ENCODE measurements at places on chromosomes 5 and 9.
A peak's percentile ranks its signal among the peaks of the same experiment; 100 is the strongest.

- DNase-seq, result no peak
These were observed 59.5 kb downstream of the VAV2 start for GRCh38 chr9:133932633-133933032.

GRCh38 chr5:115583474-115583873 is 18.8 kb downstream of the TICAM2 start:
- DNase-seq, result no peak

DNA sequence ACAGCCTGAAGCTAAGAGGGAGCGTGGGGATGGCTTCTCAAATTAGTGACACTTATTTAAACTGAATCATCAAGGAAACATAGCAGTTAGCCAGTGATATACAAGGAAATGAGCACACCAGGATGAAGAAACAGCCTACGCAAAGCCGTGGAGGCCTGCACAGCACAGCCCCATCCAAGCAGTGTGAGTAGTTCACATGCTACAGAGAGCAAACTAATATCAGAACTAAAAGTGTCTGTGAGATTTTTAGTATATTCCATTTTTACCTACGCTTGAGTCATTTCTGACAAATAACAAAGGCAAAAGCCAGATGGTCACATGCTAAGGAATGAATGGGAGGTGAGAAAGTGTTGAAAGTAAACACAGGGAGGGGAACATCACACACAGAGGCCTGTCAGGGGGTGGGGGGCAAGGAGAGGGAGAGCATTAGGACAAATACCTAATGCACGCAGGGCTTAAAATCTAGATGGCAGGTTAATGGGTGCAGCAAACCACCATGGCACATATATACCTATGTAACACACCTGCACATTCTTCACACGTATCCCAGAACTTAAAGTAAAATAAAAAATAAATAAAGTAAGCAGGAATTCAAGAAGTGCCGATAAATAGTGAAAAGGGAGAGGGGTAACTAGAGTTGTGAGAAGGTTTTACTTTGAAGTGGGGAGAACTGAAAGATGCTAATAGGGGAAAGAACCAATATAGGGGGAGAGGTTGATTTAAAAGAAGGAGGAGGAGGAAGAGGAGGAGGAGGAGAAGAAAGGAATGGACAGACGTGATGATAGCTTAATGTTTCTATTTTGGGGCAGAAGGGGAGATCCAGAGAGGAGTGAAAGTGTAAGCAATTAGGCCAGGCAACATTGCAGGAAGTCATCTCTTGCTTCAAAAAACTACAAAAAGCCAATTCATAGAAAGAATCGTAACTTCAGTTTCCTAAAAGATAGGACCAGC is 100.9 kb upstream of the PTGER4 start:
- peak; percentile 47 for DNase-seq

DNA sequence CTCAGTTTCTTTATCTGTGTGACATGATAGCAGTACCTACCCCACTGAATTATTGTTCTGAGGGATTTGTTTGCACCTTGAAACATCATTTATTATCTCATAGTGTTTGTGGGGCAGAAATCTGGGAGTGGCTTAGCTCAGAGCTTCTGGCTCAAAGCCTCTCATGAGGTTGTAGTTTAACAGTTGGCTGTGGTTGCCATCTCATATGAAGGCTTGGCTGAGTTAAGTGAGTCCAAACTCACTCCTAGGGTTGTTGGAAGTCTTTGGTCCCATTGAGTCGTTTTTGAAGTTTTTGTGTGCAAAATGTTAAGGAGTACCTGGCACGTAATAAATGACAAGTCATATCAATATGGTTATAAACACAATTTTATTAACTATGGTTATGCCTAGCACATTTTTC is 3.6 kb upstream of the JAKMIP2 start:
- DNase-seq, result no peak

- no peak for DNase-seq
These were observed 234.9 kb downstream of the SAXO1 start for GRCh38 chr9:18798106-18798505.

GRCh38 chr9:87567571-87567970 is 69.9 kb downstream of the DAPK1 start:
- DNase-seq, result no peak

DNA sequence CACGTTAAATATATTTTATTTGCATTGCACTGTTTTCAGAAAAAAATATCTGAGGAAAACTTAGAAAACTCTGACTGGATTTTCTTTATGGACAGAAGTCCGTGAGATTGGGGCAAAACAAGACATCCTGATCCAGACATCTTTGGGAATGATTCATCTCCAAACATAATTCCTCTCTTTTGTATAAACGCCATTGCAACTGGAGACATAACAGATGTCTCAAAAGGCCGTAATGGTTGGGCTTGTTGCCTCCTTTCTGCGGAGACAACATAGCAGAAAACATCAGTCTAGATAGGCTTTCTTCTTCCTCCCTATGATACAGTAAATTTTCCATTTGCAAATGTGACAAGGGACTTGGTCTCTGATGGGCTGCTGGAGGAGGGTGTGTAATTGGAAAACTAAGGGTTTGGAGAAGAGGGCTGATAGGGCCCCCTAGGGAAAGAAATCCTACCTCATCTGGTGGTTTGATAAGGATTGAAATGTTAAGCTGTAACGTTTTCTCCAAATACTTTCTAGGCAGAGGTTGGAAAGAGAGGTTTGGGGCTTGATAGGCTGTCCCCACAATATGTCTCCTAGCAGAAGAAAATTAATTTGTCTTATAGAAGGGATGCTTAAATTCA is 631.5 kb upstream of the ST8SIA4 start:
- no peak for DNase-seq

GRCh38 chr5:91397791-91398190 is 14.7 kb upstream of the ARRDC3 start:
- no peak for DNase-seq

DNA sequence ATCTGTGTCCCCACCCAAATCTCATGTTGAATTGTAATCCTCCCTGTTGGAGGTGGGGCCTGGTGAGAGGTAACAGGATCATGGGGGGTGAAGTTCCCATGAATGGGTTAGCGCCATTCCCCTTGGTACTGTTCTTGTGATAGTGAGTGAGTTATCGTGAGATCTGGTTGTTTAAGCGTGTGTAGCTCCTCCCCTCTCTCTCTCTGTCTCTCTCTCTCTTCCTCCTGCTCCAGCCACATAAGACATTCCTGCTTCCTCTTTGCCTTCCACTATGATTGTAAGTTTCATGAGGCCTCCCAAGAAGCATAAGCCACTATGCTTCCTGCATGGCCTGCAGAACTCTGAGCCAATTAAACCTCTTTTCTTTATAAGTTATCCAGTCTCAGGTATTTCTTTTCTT is 28.8 kb downstream of the C5orf15 start:
- DNase-seq, result no peak

GRCh38 chr9:94157050-94157801 is 73.0 kb downstream of the PTPDC1 start:
- no peak for DNase-seq

GRCh38 chr5:314676-315487 is 6.6 kb upstream of the AHRR start:
- DNase-seq, result no peak

DNA sequence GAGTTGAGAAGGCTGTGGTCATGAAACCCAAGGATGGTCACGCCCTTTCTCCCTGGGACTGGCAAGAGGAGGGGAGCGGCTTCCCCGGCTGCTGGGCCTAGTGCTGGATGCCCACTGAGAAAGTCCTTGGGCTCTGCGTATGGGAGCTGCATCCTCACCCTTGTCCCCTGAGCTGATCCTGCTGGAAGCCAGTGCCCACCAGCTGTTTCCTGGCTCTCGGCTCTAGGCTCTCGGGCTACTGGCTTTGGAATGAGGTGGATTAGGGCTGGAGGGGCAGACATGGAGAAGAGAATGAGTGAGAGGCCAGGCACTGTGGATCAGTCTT is 149.3 kb upstream of the PPP1R26 start:
- DNase-seq, result no peak

DNA sequence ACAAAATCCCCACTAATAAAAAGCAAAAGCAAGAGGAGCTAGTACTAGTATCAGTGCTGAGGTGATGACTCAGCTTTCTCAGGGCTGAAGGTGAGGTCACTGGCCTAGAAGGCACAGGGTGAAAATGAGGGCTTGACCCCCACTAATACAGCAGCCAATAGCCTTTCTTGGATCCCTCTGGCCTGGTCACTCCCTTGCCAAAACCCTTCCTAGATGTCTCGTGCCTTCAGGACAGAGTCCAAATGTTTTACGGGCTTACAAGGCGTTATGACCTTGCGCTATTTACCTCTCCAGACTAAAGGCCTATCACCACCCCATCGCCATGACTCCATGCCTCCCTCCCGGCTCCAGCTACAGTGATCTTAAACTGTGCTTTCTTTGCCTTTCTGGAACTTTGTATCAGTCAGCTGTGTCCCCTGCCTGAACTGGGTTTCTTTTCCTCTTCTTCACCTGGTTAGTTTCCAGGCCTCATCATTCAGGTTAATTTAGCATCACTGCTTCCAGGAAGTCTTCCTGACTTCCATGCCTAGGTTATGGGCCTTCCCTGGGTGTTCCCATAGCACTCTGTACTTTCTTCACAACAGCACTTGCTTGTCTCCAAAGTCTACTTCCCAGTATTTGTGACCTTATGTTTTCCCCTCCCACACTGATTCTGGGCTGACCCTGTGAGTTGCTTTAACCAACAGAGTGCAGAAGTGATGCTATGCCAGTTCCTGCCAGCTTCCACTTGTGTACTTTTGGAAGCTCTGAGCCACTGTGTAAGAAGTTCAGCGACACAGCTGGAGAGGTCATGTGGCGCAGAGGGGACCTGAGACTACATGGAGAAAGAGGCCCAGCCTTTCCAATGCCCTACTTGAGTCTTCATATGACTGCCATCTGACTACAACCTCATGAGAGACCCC is 4.2 kb upstream of the DELE1 start:
- DNase-seq, result no peak

GRCh38 chr9:78238046-78239038 is 2.5 kb downstream of the CEP78 start:
- no peak for DNase-seq

- DNase-seq, result no peak
These were observed 68.4 kb downstream of the SLC25A46 start for GRCh38 chr5:110807169-110807568.

DNA sequence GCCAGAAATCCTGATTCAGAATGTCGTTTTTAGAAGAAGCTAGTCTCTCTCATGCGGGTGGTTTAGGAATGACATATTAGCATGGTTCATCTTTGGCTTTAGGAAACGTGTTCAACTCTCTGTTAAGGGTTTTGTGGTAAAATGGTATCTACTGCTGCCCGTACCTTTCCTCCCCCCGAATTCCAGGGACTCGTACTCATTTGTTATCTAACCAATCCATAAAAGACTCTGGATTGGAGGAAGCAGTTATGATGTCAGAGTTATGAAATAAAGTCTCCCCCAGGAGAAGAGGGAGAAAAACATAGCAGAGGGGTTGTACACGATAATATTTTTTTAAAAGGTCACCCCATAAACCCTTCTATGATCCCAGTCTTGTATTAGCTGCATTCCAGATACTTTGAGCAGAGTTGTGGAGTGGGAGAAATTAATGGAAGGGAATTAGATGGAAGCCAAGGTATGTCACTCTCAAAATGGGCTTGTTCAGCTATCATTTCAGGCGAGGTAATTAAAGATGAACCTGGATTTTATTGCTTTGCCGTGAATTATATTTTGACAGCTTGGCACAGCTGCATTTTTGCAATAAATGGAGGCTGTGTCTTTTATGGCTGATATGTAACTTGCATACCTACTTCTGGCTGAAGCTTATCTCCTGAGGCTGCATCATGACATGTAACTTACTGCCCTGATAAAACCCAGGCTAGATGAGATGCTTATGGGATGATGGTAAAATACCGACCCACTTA is 31.3 kb downstream of the RAI14 start:
- DNase-seq, result no peak

DNA sequence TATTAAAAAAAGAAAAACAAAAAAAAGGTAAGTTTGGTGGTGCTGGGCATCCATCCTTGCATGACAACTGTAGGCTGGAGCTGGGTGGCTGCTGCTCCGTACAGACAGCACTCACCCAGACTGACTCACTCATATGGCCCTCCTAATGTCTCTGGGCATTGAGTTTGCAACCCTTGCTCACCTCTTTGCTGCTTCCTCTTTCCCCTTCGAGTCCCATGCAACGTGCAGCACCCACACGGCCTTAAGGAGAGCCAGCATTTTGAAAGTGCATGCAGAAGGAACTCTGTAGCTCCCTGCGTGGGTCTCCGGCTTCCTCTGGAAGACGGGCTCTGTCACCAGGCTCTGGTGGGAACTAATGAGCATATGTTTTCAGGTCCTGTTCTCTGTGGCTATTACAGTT is 60.5 kb upstream of the ENTREP1 start:
- DNase-seq, result no peak

DNA sequence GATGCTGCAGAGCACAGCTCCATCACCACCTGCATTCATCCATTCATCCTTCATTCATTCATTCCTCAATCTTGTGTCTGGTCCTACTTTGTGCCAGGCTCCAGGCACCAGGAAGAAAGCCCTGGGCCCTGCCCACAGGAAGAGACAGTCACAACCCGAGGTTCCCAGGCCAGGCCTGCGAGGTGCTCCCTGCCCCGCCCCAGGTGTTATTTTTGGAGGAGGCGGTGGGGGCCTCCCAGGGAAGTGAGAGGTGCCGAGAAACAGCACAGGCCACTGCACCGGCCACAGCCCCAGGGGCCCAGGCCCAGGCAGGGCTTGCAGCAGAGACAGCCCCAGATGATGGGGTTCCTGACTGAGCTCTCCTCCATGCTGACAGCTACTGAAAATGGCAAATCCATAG is 33.4 kb downstream of the VAV2 start:
- no peak for DNase-seq

DNA sequence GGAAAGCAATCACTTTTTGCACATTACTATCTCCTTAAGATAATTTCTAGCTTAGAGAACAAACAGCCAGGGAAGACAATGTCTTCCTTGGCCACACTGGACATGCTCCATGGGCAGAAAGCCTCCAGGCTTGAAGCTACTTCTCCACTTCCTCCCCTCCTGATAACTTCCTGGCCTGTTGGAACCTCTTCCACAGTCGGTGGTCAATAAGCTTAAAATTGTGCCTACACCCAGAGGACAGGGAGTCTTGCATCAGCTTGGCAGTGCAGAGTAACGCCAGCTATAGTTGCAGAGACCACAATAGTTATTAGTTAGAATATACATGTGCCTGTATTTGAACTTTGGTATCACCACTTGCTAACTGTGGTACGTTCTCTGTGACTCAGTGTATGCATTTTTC is 58.1 kb upstream of the ABCA1 start:
- DNase-seq, result no peak

DNA sequence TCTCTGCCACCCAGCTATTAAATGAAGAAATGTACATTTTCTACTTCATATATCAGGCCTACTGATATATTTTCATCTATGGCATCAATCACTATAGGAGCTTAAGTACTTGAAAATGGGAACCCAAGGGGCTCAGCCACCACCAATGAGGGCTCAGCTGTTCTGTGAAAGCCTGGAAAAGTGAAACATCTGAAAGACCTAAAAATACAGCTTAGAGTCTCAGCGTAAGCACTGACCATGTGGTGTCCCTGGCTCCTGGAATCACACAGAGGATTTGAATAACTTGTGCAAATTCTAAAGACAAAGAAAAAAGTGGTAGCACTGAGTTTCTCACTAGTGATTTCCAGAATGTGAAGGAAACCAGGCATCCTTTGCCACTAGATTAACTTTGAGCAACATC is 64.5 kb downstream of the PTPRD start:
- no peak for DNase-seq

Data from stimulated activated CD4-positive, alpha-beta T cell treated with anti-CD3 and anti-CD28 coated beads, Interleukin-12 subunit alpha, Interleukin-12 subunit beta, amount 100 ng/mL, for 48 hours (primary cell).